ENCODE measurements at places on chromosomes 5 and 9.

DNA sequence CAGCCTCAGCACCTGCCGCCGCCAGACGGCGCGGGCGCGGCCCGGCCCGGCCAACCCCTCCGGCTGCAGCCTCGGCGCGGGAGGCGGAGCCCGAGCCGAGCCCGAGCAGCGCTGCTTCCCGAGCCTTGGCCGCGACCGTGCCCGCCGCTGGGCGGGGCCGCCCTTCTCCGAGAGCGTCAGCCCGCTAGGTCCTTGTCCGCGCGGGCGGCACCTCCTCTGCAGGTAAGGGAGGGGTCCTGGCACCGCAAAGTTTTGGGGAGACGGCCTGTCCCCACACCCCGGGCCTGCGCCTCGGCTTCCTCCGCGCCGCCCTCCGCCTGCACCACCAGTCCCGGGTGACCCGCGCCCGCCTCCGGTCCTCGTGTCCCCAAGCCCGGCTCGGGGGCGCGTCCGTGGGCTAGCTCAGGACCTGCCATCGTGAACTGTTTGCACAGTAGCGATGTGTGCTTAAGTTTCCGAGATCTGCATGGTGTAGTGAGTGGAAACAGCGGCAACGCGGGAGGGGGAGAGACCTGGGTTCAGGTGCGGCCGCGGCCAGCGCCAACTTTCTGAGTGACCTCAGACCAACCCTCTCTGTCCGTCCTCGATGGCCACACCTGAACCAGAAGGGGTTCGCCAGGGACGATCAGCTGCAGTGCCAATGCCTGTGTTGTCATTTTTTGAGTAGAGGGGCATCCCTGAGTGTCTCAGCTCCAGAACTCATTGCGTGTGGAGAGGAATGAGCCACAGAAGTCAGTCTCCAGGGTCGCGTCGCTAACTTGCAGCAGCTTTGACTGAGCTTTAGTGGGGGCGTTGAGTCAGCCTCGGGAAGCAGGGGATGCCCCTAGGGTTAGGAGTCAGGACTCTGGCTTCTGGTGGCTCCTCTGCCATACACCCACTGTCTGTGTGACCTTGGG lies at the start of gene FRMPD1:
Gene FRMPD1, plus strand, starts transcription at position 82 of the 896 bp plus-strand sequence. CDS start 41,688 bp downstream, outside the sequence.
- peak; percentile 96 for DNase-seq

DNA sequence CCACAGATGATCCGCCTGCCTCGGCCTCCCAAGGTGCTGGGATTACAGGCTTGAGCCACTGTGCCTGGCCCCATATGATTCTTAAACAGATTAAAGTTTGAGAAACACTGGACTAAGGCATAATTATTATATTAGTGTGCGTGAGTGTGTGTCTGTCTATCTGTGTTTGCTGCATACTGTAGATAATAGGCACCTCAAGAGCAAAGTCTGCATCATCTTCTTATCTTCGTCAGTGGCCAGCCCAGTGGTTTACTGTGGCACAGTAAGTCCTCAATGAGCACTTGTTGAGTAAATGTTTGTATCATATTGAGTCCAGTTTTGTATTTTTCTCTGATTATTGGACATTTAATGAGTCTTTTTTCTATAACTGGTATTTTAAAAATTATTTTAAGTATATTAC lies 81.7 kb downstream of the ITGA1 start:
- DNase-seq, result no peak

DNA sequence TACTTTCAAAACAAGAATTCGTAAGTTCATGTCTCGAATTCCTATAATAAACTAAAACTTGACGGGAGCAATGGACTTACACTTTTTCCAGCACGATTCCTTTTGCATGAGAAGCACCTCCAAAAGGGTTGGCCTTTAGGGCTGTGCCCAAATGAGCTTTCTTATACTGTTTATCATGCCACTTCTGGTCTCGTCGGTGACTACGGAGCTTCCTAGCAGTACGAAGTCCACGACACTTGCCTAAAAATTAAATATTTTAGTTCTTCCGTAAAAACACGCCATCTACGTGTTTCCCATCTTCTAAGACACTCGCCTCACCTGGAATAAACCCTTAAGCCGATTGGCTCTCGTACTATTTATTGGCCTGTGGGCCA lies 554 bp downstream of the RPS23 start:
- DNase-seq, result no peak

- peak; percentile 59 for DNase-seq
These were observed at the start of gene SPEF2 for GRCh38 chr5:35617435-35618303. Gene SPEF2 (plus strand): TSS chr5:35617863. CDS start chr5:35617998, 135 bp downstream.

DNA sequence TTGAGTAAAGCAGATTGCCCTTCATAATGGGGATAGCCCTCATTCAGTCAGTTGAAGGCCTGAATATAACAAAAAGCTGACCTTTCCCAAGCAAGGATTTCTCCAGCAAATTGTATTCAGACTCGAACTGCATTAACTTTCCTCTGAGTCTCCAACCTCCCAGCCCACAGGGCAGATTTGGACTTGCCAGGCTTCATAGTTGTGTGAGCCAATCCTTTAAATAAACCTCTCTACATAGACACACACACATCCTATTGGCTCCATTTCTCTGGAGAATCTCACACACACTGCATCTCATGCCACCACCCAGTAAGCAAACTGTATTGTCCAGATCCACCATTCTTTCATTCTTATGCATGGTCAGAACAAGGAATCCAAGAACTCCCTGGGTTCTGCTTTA lies 225.1 kb downstream of the MPDZ start:
- no peak for DNase-seq

GRCh38 chr5:51381761-51382474 lies 1.3 kb upstream of the ISL1 start:
- no peak for DNase-seq

GRCh38 chr9:122213589-122214413 lies 15.0 kb downstream of the LHX6 start:
- peak; percentile 95 for DNase-seq
